Stimulated activated CD8-positive, alpha-beta memory T cell treated with anti-CD3 and anti-CD28 coated beads, Interleukin-2, amount 100 ng/mL, for 1 hour (primary cell): ENCODE measurements at places on chromosomes 13 and 19.

DNA sequence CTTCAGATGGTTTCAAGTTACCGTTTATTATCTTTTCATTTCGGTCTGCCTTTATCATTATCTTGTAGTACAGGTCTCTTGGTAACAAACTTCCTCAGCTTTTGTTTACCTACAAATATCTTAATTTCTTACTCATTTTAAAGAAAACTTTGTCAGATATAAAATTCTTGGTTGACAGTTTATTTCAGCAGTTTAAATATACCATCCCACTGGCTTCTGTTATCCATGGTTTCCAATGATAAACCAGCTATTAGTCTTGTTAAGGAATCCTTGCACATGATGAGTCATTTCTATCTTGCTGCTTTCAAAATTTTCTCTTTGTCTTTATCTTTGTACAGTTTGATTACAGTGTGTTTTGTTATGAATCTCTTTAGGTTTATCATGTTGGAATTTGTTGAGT, 308.3 kb upstream of the SPRY2 start:
- no peak for DNase-seq

DNA sequence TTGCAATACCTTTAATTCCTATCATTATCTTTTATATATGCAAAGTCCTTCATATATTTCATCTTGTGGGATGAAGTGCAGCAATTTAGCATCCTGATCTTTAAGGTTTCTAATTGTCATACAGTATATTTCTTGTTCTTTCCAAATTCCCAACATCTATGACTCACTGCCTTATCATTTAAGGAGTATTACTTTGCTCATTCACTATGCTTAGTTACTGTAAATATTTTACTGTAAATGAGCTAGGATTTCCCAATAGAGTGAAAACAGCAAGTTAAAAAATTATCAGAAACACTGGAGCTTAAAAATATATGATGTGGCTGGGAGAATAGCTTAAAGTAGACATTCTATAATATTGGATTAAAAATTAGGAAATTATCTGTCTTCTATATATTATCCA, 69.9 kb downstream of the SLITRK6 start:
- no peak for DNase-seq

GRCh38 chr13:95524264-95524901, 28.1 kb upstream of the CLDN10 start:
- no peak for DNase-seq

- DNase-seq = no peak
These were observed 9.8 kb upstream of the MICU2 start for GRCh38 chr13:21613791-21614190.

DNA sequence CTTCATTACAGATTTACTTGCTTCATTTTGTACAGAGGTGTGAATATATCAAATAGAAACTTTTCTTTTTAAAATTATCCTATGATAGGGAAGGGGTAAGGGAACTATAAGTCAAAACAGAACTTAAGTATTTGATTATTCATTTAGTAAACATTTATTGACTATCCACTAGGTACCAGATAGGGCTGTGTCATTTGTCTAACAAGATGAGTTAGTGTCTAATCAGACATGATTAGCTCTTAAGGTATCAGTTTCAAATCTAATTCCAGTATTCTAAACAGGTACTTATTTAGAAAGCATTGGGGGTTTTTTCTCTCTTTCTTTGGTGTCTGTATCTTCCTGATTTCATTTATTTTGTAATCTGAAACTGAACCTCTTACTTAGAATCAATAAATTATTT, 32.2 kb downstream of the CDADC1 start:
- no peak for DNase-seq

- no peak for DNase-seq
These were observed 26.9 kb downstream of the RFX1 start for GRCh38 chr19:13979244-13979615.

GRCh38 chr19:46890423-46891170, 29.8 kb downstream of the ARHGAP35 start:
- DNase-seq = no peak

DNA sequence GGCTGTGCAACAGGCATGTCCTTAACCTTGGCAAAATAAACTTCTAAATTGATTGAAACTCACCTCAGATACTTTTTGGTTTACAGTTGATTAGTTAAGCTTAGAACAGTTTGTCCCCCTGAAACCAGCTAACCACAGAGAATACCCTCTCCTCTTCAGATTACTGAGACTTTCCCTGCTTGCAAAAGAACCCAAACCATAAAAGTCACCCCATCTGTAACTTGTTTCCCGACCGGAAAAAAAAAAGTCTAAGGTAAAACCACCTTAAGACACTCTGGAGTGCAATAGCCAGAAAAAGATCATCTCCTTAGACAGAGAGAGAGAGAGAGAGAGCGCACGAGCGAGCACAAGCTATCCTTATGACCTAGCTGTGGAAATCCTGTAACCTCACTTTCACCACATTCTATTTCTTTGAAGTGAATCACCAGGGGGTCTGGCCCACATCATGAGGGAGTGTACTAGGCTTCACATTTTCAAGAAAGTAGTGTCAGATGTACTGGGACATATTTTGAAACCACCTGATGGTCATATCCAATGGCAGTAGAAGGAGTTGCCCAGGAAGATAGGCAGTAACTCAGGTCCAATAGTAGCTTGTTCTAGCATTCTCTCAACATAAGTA, 11.1 kb upstream of the GTF2F2 start:
- DNase-seq = no peak

DNA sequence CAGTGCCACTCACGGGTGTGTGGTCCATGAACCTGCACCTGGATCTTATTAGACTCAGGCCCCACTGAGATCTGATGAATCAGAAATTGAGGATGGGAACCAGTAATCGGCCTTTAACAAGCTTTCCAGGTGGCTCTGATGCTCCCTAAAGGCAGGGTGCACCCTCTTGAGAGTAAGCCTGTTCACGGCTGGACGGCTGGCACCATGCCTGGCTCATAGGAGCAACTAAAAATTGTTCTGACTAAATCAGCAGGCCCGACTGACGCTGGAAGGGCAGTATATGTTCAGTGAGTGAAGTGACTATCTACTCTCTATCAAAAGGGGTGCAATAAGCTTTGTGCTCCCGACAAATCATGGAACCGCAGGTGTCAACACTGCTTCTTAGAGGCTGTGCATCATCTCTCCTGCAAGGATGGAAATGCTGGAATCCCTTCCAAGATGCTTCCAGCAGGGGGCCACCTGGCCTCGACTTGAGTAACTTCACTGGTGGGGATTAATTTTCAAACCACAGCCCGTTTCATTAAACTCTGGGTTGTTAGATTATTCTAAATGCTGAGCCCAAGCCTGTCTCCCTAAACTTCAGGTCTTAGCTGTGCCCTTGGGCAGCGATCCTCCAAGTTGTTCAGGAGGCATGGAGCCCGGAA, 28.4 kb downstream of the TMTC4 start:
- no peak for DNase-seq
